Kasumi-1 (cell line): ENCODE measurements at places on chromosomes 1 and 21.
A peak's percentile ranks its signal among the peaks of the same experiment; 100 is the strongest.

- DNase-seq = peak; percentile 4
Observed at GRCh38 chr1:26583646-26584485, 54.3 kb downstream of the RPS6KA1 start.

DNA sequence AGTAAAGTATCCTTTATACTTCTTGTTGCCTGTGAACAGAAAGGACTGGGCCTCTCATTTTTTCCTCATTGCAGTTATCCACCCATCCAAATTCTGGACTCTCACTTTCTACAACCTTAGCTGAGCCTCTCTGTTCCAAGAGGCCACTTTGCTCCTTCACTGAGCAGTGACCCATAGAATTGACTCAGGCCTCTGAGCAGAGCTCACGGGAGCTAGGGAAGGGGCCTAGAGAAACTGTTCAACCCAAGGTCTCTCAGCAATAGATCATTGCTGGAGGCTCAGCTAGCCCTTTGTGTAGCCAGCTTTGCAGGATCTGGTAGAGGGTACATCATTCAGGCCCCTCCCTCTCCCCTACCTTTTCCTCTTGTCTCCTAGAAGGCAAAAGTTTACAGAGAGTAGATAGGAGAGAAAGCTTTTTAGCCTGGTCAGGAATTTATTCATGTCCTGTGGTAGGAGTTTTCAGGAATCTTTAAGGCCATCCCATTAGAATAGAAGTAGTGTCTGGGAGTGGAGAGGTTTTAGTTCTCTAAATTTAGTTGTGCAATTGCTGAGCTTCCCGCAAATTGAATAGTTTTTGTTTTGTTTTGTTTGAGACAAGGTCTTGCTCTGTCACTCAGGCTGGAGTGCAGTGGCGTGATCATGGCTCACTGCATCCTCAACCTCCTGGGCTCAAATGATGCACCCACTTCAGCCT, 6.7 kb downstream of the INTS3 start:
- DNase-seq = no peak

DNA sequence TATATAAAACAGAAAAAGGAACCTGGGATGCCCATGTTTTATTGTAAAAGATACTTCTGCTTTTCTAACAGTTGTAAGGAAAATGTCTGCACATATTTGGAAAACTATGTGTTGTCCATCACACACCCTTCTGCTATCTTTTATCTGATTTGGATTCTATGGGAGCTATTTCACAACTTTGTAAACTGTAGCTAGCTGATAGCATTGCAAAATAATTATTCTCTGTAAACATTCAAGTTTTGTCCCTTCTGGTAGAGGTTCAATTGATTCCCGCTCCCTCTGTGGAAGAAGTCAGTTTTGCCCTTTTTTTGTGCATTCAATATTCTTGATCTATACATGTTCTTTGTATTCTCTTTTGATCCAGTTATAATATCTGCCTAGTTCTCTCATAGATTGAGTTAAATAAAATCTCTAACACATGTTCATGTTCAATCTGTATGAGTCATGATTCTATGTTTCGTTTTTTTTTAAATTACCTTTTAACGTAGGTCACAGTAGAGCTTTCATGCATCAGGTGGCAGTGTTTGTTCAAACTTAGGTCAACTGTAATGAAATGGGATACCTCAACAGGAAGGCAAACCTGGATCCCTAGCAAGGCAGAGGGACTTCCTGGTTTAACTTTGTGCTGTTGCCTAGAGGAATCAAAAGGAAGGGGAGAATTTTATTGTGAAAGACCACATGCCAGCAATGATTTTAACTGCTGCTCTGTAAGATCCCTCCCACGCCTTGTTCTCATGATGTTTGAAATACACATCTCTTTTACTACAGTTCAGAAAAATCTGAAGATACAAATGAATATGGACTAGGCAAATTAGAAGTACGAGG, 26.0 kb upstream of the BCL9 start:
- peak; percentile 60 for DNase-seq

DNA sequence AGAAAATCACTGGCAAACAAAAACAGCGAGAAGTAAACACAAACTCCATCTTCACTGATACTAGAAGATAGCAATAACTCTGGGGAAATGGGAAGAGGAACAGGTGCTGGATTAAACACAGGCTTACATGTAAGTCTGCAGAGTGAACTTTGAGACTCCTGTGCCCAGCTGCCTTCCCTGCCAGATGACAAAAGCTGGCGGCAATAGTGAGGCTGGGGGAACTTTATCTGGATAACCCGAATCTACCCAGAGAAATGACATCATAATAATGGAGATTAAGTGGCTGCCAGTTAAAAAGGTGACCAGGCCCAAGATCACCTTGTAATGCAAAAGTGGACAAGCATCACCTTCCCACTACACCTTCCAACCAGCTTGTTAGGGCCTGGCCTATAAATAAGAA, 184.5 kb downstream of the CHRM3 start:
- DNase-seq = no peak

- no peak for DNase-seq
Observed at GRCh38 chr1:159774465-159774864, 6.3 kb upstream of the DUSP23 start.

- DNase-seq = no peak
Observed at GRCh38 chr1:205532996-205533735, 28.7 kb downstream of the CDK18 start.

DNA sequence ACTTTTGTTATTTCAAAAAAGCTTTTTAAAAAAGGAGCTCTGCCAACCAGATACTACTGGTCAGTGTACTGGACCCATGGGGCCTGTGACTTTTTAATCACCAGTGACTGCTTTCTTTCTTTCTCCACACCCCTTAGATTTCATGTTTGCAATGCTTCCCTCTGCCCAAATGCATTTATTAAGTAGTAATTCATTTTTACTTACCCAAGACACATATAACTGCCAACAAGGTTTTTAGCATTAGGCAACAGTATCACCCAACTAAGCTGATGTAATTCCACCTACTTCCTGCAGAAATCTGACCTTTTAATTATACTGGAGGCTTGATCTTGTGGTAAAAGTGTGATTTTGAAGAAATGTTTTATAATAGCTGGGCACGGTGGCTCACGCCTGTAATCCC, 12.5 kb downstream of the MECR start:
- DNase-seq = no peak

- no peak for DNase-seq
Observed at GRCh38 chr1:96487394-96487793, 234.2 kb upstream of the PTBP2 start.

DNA sequence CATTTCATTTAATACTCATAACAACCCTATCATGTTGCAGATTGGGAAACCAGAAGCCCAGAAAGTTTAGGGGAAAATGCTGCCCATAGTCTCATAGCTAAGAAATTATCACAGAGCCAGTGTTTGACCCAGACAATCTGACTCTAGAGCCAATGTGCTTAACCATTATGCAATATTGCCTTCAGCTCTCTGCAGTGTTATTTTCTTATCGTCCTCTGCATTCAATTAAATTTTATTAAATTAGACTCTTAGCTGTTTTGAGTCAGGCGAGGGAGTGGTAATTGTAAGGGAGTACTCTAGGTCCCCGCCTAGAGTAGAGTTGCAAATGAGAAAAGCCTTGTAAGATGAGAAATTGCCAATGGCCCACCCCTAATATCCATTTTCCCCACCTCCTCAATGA, 191.1 kb downstream of the TTLL7 start:
- DNase-seq = no peak

DNA sequence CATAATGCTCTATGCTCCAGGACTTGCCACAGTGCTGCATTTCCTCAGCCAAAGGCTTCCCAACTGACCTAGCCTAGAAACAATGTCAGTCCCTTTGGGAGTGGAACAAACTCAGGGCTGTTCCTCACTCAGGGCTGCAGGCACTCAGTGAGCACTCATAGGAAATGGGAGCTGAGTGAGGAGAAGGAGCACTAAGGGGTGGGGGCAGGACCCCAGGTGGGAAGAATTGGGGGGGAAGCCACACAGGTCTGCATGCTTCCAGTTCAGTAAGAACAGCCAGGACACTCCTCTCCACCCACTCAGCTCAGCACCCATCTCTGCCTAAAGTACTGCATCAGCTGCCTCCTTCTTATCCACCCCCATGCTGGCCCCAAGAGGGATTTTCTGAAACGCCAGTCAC, 7.3 kb upstream of the SLC5A9 start:
- no peak for DNase-seq

GRCh38 chr21:44854391-44854663, 19.2 kb downstream of the PTTG1IP start:
- no peak for DNase-seq

GRCh38 chr1:59170659-59171058, 126.2 kb upstream of the FGGY start:
- DNase-seq = no peak
